ENCODE measurements at places on chromosomes 13 and 19.

- DNase-seq = no peak
Observed at GRCh38 chr13:25873242-25873612, 178.6 kb downstream of the SHISA2 start.

DNA sequence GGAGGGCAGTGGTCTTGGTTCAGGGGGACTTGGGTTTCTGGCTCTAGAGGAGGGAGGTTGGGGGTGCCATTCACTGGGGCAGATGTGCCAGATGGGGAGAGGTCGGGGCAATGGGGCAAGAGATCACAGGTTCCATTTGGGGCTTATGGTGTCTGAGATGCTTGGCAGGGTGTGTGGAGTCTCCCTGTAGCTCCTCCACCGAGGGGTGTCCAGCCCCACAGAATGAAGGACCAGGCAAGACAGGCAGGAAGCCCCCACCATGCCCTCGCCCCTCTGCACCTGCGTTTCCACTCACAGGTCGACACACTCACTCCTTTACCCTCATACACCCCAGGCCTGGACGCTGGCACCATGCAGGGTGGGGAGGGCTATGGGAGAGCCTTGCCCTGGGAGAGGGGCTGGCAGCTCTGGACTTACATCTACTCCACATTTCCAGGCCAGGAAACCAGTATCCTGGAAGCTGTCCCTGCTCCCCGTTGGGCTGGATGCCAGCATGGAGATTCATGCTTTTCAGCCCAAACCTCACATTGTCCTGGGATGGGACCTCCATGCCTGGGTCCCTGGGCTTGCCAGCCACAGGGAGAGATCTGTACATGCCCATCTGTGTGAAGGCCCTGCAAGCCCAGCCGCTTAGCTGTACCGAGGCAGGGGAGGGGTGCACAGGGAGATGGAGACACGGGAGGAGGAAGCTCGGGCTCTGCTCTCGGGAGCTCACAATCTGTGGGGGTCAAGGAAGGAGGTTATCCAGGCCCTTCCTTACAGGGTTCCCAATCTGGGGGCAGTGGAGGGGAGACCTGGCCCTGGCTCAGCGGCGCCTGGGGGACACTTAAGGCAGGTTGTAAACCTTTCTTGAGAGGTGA lies 77.1 kb downstream of the CHST8 start:
- no peak for DNase-seq

DNA sequence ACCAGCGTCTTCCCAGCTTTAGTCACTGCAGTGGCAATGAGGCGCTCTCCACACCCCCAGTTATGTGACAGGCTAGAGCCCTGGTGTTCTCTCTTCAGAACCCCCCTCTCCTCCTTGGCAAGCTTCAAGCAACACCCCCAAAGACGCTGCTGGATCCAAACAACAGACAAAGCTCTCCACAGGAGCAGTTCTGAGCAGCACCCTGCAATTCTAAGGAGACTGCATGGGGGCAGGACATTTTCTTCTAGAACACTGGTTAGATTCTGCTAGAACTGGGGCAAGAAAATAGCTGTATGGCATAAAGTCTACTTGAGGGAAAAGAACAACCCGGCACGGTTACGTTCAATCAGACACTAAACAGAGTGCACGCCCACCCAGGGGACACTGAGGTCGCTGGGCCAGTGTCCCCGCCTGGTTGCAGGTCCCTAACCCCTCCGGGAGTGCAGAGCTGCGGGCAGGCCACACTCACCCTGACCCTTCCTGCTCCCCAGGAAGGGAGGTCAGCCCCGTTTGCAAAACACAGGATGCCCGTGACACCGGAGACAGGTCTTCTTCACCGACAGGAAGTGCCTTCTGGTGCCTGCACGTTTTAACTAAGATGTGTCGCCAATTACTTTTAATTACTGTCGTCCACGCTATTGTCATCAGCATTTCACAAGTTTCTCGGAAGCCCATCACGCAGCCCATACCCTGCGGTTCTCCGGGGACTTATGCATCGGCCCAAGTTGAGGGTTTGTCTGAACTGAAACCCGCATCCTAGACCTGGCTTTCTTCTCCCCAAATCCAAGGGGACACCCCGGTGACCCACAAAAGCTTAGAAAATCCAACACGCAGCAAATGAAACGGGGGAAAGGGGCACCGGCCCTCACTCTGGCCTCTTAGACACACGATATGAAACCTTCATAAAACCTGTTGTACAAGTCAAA lies 943 bp downstream of the GJB6 start:
- no peak for DNase-seq

DNA sequence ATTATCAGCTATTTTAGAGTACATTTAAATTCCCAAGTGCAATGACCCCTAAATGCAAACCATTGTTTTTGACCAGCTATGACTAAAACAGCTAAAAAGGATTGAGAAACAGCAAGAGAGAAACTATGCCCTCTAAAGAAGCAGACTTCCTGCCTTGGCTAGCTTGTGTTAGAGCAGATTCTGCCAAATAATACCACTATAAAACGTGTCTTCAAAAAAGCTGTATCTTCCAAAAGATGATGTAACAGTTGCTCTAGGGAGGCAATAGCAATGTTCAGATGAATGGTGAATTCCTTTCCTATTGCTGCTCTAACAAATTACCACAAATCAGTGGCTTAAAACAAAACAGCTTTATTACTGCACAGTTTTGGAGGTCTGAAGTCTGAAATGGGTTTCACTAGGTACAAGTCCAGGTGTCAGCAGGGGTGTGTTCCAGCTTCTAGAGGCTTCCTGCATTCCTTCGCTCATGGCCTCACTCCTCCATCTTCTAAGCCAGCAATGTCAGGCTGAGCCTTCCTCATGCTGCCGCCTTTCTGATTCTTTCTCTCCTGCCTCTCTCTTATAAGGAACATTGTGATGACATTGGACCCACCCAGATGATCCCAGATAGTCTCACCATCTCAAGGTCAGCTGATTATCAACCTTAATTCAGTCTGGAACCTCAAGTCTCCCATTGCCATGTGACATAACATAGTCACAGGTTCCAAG lies 84.5 kb downstream of the LRRC63 start:
- no peak for DNase-seq

- no peak for DNase-seq
Observed at GRCh38 chr19:3978145-3978544, 7.1 kb downstream of the EEF2 start.
